Left kidney (tissue), 8 donors: ENCODE measurements at places on chromosomes 2 and 18.

GRCh38 chr2:223835701-223836532 is 1.5 kb downstream of the AP1S3 start:
- no peak for DNase-seq

- no peak for DNase-seq
Observed at GRCh38 chr18:25704494-25704893, 352.5 kb upstream of the ZNF521 start.

- DNase-seq, result no peak
Observed at GRCh38 chr2:148745151-148745851, 100.8 kb downstream of the EPC2 start.

GRCh38 chr18:59514203-59514602 is 155.1 kb upstream of the LMAN1 start:
- DNase-seq, result no peak

DNA sequence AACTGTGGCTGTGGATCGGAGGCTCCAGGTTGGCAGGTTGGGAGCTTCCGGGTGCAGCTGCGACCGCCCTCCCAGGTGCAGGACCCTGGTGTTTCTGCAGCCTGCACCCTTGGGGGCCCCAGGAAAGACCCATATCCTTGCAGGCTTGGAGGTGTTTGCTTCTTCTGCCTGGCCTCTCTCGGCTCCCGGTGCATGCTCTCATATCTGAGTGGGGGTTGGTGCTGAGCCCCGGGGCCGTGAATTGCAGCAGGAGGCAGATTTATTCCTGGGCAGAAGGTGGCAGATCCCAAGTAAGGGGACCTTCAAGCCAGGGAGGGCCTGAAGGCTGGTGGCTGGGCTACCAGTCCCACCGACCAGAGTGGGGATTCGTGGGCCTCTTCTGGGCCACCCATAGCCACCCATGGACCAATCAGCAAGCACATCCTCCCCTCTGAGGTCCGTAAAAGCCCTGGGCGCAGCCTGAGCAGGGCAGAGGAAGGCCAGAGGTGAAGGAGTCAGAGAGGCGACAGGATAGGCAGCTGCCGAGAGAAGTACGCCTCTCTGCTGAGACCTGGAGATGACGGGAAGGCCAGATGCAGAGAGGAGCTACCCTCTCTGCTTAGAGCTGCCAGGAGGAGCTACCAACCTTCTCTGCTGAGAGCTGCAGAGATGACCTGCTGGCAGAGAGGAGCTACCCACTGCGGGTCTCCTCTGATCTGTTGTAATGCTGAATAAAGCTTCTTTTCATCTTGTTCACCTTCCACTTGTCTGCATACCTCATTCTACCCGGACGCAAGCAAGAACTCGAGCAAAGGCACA is 1279.0 kb upstream of the LRRTM1 start:
- no peak for DNase-seq

DNA sequence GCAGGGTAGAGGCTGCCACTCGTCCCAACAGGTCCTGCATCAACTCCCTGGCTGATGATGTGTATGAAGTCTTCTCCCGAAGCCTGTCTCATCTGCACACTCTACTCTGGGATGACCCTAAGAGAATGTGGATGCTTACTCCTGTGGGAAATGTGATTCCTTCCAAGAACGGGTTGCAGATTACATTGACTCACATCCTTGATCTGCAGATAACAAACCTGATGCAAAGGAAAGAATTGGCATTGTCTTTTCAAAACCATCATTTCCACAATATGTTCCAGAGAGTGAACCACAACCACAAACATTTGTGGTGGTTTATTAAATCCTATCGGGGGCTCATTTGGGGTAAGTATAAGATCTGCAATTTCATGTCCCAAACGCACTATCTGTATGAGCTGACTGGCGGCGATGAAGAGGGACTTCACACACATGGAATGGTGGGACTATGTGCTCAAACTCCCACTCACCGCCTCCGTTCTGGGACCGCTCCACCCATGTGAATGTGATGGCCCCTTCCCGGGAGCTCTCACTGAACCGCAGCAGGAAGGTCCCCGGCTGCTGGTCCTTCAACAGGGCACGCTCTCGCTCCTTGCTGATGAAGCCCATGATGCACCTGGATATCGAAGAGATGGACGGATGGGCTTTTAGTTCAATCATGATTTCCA is 35.5 kb downstream of the STAT1 start:
- DNase-seq, result no peak

DNA sequence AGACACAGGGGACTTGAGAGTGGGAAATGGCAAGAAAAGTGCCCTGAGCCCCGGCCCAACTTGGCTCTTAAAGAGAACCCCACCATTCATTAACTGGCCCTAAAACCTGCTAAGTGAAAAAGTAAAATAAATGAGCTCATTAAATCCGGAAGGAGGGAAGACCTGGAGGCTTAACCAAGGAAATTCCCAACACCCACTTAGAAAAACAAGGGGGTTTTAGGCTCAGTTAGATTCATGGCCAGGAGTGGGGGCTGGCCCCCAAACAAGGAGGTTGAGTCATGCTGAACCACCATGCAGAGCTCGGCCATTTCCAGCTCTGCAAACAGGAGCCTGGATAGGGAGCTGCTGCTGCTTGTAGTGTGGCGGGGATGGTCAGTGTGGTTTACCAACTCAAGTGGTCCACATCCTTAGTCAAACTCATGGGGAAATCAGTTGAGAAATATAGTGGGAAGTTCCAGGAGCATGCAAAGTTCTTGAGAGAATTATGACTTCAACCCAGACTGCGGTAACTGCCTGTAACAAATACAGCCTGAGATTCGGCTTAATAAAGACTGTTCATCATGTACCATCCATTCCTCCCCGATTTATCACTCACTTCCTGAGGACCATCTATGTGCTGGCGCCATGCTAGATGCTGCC is 39.7 kb upstream of the MRPL19 start:
- DNase-seq, result no peak
